ENCODE measurements at places on chromosomes 16 and 17.
A peak's percentile ranks its signal among the peaks of the same experiment; 100 is the strongest.

- no peak for DNase-seq
These were observed 20.1 kb upstream of the ACSF3 start for GRCh38 chr16:89073346-89074071.

DNA sequence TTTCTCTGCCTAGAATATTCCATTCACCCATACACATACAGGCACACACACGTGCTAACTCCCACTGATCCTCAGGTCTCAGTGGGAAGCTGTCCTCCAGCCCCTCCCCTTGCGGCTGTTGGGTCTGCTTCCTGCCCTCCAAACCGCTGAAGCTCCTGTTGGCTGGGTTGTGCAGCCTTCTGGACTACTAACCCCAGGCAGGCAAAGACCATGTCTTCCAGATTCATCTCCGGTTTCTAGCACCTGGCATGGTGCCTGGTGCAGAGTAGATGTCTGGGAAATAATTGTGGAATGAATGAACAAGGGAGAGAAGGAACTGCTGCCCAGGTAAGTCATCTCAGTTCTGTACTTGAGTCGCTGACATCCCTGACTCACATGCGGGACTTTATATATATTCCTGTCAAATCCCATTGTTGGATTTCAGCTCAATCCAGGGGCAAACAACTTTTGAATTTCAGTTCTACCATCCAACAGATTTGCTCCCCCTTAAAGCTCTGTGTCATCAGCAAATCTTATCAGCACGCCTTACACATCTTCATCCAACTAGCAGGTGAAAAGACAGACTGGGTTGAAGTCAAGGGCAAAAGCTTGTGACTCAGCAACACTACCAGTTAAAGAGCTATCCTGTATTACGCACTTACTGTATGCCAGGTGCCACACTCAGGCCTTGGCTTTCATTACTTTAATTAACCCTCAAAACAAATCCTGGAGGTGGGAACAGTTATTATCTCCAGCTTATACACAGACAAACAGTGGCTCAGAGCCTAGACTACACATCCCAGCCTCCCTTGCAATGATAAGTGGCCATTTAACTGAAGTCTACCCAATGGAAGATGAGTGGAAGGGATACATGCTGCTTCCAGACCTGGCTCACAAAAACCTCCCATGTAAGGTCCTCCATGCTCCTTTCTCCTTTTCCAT is 51.1 kb downstream of the SRCIN1 start:
- DNase-seq: no peak

GRCh38 chr16:72814226-72814625 is 233.7 kb downstream of the ZFHX3 start:
- no peak for DNase-seq

DNA sequence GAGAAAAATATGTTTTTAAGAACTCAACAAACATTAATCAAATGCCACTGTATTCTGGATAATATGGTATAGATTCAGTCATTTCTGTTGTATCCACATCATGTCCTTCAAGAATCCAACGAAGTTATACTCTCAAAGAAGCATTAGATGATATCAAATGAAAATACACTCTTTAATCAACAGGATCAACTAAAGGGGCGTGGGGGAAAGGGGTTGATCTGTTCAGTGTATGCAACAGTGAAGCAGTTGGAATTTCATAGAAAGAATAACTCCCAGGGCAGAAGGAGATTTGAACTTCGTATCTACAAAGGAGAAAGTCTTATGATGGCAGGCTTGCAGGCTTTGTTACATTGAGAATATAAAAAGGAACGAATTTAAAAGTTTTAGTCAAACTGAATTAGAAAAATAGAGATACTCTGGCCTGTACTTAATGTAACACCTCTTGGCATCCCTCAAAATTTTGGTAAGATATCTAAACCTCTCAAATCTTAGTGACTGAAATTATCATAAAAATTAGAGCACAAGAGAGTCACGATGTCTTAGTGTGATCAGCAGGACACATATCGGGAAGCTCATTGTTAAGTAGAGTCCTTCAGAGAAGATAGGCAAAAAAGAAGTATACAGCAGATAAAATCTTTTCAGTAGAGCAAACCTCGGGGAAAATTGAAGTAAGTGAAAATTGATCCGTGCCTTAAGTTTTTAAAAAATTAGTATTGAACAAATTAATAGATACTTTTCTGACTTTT is 431.4 kb downstream of the KCNJ18 start:
- DNase-seq: no peak

DNA sequence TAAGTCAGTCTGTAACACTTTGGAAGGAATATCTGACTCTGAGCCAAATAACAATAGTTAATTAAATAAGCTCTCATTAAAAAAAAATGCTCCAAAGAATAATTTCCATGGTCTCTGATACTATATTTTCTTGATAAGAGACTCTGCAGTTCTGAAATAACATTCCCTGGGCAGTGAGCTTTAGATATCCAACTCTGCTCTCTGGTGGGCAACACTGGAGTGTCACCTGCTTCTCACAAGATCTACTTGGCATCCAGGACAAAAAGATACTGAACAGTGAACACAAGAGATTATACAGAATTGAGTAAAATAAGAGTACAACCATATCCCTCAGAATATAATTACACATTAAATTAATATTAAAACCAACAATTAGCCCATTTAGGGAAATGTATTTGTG is 13.7 kb downstream of the BLMH start:
- no peak for DNase-seq

DNA sequence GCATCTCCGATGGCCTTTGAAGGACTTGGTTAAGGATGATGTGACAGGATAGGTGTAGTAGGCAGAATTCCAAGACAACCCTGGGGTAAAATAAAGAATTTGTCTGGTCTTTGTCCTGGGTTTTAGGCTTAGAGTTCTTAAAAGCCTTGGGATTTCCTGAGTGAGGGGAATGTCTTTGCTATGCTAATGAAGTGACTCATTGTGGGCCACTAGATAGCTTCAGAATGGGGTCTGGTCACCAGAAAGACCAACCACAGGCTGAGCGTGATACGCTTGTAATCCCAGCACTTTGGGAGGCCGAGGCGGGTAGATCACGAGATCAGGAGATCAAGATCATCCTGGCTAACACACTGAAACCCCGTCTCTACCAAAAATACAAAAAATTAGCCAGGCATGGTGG is 182.8 kb upstream of the TOX3 start:
- DNase-seq: no peak

DNA sequence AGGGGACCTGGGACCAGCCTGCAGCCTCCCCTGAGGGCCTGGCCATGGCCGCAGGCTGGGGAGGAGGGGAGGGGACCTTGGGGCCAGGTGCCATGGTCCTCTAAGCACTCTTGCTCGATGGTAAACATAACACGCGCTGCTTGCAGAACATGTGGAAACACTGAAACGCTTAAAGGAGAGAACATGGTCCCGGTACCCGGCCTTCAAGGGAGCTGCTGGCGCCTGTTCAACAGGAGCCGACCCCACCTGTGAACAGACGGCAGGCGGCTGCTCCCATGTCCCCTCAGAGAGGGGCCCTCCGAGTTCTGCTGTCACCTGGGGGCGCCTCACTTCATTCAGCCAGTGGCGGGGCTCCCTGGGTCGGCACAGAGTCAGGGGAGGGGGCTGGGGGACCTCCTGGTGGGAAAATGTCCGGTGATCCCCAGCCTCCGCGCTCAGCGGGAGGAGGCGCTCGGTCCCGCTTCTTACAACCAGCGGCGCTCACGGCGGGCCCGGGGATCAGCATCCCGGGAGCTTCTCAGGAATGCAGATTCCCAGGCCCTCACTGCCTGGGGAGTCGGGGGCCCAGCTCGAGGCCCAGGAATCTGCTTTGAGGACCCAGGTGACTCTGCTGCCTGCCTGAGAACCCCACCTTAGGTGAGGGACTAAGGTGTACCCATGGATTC is 854 bp upstream of the SSTR5 start:
- no peak for DNase-seq

DNA sequence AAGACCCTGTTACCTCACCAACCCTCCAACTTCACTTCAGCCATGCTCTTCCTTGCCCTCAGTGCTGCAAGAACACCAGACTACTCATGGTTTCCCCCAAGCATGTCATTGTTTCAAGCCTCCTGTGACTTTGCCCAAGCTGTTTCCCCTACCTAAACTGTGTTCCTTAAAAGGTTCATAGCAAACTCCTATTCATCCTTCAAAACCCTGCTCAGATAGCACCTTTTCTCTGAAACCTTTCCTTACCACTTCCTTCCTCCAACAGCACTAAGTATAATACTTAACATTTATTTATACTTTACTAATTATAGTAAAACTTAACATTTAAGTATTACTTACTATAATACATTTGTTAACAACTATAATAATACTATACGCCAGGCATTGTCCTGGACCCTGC is 136.2 kb downstream of the CCT6B start:
- no peak for DNase-seq

DNA sequence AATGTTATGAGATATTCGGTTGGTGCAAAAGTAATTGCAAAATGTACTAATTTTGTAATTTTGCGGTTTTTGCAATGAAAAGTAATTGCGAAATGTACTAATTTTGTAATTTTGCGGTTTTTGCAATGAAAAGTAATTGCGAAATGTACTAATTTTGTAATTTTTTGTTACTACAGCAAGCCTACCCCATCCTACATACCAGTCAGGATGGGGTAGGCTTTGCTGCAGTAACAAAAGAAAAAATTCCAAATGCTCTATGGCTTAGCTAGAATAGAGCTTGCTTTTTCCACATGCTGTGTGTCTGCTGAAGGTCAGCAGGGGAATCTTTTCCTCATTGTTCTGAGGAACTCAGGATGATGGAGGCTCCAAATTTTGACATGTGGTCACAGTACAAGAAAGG is 83.3 kb upstream of the GPRC5B start:
- DNase-seq: no peak

- DNase-seq: no peak
These were observed 446.3 kb downstream of the SLC39A11 start for GRCh38 chr17:72646176-72646575.

DNA sequence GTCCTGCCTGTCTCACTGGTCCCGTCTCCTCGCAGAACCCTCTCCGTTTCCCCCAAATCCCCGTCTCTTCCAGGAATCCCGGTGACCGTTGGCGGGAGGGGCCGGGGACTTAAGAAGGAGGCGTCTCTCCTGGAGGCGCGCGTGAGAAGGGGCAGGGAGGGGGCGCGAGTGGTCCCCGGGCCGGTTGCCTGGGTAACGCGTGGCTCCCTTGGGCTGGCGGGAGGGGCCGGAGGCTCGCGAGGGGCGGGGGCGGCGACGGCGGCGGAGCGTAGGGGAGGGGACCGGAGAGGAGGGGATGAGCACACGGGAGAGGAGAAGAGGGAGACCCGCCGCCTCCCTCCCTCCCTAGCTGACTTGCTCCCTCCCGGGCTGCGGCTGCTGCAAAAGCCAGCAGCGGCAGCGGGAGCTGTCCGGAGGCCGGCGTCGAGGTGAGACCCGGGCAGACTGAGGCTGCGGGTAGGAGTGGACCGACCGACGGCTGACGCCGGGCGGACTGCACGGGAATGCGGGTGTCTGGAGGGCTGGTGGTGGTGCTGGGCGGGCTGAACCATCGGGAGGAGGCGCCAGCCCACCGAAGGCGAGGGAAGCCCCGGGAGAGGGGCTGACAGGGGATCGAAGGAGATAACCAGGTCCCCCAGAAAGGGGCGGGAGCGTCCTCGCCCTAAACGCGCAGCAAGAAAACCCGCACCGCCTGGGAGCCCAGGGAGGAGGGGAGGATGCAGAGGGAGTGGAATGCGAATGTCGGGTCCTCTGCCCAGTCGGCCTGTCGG is at the start of gene PRRT2:
Gene PRRT2 (plus strand): TSS at position 298 of the 770 bp plus-strand sequence. CDS start 862 bp downstream, outside the sequence.
- DNase-seq: peak; percentile 50

DNA sequence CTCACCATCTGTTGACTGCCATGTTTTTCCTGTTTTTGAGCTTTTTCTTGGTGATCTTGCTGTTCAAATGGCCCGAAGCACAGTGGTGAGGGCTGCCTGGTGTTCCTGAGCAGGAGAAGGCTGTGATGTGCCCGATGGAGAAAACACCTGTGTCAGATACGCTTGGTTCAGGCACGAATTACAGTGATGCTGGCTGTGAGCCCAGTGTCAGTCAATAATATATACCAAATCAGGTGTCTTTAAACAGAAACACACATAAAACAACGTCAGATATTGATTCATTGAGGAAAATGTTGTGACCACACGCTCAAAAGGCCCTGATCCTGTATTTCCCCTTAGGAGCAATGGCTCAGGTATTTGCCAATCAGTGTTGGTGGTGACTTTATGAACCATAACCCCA is 111.7 kb downstream of the SDR42E1 start:
- no peak for DNase-seq

DNA sequence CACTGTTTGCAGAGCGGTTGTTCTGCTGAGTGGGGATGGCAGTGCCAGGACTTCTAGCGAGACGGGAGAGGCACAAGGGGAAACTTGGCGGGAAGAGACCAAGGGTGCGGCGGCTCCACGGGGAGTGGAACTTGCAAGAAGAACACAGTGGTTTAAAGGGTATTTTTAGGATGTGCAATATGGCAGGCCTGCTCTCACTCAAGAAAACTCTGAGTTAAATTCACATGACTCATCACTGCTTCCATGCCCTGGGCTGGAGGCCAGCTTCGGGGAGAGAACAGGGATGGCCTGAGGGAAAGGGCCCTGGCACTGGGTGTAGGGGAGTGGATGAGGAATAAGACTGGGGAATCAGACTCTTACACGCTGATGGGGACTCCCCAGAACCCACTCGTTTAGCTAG is 13.3 kb upstream of the CD300LD start:
- DNase-seq: no peak

GRCh38 chr17:49388290-49388640 is 26.2 kb upstream of the ZNF652 start:
- DNase-seq: no peak

GRCh38 chr16:88086571-88087516 is 135.6 kb downstream of the BANP start:
- DNase-seq: no peak

GRCh38 chr17:7656958-7657609 is 6.4 kb downstream of the ATP1B2 start:
- DNase-seq: no peak

GRCh38 chr17:1154704-1155103 is 25.1 kb downstream of the ABR start:
- no peak for DNase-seq

- no peak for DNase-seq
These were observed 310.1 kb downstream of the C16orf95 start for GRCh38 chr16:87006789-87007745.

DNA sequence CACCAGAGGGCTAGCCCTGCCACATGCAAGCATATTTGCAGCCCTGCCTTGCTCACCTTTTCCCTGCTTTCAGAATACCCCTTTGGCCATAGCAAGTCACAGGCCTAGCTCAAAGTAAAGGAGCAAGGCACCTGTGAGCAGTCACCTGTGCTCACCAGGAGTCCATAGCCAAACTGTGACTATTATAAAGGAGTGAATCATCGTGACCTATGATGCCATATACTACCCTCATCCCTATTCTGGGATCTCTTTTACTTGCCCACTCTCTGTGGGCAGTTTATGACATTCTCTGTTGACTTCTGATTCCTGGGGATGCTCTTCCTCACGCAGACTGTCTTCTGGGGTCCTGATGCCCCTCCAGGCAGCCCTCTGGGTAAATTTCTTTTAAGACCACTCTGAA is 200.5 kb upstream of the NLRP1 start:
- DNase-seq: no peak
